ENCODE measurements at places on chromosomes 5 and 9.
A peak's percentile ranks its signal among the peaks of the same experiment; 100 is the strongest.

DNA sequence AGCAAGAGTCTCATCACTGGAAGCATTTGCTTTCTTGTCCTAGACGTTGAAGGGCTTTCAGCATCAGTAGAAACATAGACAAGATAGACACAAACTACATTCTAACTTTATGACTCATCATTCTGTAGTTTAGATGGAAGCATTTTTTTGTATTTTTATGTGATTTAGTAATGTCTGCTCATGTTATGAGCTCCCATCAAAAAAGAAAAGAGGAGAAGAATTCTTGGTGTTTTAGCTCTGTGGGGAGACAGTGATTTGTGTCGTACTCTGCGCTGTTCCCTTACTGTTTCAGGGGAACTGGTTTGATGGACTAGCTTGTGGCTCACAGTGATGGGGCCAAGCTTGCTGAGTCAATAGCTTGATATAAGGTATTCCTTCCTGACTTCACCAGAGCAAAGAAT is 159.2 kb upstream of the WWC1 start:
- no peak for DNase-seq

- no peak for DNase-seq
Observed at GRCh38 chr5:9388941-9389674, 156.8 kb downstream of the SEMA5A start.

- no peak for DNase-seq
Observed at GRCh38 chr9:79390781-79391770, 180.7 kb upstream of the TLE4 start.

- no peak for DNase-seq
Observed at GRCh38 chr5:133612249-133612860, at the start of gene FSTL4. Gene FSTL4 (minus strand): TSS chr5:133612541.

DNA sequence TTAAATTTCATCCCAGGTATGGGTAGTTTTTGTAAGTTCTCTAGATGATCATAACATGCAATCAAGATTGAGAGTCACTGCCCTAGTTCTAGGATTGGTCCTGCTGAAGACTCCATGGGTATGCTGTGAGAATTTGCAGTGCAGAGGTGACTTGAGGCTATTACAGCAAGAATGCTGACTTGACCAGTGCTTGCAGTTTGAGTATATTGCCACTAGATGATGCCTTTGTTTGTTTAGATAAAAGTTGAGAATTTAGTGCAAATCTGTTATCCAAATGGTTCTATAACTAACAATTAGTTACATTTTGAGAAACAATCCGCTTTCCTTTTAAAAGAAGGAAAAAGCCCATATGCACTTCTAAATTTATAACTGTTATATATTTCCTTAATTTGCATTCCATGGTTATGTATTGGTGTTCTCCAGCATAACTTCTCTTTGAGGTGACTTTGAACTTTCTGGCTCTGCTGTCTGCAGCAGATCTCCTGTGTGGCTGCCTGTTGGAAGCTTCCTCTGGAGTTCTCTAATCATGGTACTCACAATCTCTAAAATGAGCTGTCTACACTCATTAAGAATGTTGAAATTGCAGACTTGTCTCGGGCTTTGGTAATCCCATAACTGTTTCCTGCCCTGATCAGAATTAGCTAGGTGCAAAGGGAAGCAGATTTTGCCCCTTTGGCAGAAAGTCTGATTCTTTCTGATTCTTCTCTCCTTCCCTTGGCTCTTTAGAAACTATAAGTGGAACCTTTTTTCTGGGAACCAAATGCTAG is 24.9 kb downstream of the MELK start:
- DNase-seq = no peak

DNA sequence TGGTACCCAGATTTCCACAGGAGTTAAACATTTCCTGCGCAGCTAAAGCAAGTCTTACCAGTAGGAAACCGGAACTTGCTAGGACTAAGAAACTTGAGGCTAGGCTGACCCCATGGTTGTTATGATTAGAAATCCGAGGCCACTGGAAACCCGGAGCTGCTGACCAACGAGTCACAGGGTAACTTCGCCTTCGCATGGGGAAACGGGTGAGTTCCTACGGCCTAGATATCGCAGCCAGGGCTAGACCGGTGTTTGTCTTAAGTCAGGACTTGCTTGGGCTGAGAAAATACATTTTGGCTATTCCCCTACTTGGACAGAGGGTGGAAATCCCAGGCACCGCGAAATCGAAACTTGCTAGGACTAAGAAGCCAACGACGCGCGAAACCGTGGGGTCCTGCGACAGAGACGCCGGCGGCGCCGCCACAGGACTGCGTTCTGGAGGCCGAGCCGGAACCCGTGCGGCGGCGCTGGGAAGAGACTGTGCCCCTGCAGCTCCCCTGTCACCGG is 1.6 kb upstream of the ANXA2R start:
- no peak for DNase-seq

DNA sequence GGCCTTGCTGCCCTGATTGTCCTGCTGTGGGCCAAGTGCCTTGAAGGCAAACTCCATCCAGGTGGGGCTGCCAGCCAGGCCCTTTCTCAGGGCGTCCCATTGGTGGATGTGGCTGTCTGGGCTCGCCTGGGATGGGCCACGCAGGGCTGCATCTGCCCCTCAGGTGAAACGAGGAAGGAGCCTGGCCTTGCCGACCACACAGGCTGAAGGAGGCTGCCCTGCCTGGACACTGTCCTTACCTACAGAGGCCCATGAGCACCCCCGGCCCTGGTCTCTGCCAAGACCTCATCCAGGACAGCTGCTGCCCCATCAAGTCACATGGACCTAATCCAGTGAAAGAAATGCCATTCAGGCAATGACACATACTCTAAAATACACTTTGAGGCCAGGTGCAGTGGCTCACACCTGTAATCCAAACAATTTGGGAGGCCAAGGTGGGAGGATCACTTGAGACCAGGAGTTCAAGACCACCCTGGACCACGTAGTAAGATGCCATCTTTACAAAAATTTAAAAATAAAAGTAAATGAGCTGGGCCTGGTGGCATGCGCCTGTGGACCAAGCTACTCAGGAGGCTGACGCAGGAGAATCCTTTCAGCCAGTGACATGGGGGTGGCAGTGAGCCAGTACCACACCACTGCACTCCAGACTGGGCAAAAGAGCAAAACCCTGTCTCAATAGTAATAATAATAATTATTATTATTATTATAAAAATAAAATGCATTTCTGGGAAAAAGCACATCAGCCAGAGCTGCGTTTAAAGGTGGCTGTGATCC is 33.9 kb downstream of the PNPLA7 start:
- DNase-seq = no peak

DNA sequence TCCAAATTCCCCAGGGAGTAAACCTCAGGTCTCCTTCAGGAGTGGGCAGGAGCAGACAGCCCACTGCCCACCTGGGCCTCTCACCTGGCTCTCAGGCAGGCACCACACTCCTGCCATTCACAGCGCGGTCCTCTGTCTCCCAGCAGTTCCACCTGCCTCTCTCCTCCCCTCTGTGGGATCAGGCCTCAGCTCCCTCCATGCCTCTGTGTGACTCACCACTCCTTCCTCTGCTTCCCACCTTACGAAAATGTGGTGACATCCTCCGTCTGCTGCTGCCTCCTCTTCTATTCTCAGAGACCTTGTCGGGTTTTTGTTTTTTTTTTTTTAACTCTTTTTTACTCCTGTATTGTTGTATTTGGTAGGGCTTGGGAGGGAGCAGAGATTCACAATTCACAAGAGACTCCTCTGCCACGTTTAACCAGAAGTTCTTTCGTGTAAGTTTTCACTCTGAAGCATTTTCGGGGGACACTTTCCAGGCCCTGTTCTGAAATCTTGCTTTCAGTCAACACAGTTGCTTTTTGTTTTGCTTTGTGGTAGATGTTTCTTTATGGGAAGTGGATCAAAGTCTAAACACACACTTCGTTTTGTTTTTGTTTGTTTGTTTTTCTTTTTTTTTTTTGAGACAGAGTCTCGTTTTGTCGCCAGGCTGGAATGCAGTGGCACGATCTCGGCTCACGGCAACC is 21.1 kb upstream of the CDKN2AIPNL start:
- DNase-seq = no peak

DNA sequence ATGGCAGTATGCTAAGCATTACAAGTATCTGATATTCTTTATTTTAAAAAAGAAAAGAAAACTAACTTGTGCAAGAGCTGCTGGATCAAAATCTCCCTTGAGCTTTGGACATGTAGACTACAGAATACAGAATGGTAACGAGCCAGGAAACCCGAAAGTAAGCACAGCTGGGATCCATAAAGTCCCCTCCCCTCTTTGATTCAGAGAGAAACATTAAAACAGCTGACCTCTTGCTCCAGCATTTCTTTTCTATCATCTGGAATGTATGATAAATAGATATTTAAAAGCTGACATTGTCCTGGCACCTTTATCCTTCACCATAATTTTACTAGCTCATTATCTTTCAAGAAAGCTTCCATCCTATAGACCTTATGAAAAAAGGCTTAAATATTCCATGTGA is 28.2 kb upstream of the LPAR1 start:
- no peak for DNase-seq

GRCh38 chr9:133752739-133753446 is 14.7 kb upstream of the SARDH start:
- DNase-seq = no peak

DNA sequence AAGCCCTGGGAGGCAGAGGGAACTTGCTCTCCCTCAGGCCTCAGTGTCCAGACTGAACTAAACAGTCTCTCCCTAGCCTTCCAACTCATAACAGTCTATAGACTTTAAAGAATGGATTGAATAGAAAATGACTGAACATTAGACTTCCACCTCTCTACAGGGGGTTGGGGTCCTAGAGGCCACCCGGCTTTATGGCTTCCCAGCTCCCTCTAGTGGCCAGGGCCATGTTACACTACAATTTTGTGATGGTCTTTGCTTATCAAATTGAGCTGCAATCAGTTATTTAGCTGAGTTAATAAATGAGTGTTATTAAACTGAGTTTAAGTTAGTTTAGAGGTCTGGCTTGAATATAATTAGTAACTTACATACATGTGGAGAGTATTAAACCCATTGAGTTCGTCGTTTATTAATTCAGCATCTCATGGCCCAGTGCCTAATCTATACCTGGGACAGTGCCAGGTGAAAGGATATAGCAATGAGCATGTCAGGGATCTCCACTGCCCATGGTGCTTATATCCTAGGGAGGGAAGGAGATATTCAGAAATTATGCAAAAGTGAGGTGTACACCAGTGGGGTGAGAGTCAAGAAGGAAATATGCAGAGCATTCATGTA is 105.2 kb downstream of the SH3TC2 start:
- peak; percentile 37 for DNase-seq

DNA sequence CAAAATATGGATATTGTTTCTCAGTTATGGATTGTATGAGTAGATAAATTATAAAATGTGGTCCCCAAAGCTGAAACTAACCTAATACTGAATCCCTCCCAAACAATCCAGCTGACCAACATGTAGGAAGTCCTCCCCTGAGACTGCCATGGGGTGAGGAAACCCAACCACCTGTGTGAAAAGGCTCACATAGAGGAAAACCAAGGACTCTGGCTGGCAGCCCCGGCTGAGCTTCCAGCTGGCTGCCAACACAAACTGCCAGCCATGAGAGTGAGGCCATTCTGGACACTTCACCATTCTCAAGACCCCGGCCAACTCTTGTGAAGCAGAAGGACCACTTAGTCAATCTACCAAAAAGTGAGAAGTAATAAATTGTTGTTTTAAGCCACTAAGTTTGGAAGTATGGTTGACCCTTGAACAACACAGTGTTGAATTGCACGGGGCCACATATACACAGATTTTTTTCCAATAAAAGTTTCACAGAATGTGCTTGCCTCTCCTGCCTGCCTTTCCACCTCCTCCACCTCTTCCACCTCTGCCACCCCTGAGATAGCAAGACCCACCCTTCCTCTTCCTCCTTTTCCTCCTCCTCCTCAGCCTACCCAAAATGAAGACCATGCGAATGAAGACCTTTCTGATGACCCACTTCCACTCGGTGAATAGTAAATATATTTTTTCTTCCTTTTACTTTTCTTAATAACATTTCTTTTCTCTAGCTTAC is 15.3 kb upstream of the NRG2 start:
- no peak for DNase-seq

DNA sequence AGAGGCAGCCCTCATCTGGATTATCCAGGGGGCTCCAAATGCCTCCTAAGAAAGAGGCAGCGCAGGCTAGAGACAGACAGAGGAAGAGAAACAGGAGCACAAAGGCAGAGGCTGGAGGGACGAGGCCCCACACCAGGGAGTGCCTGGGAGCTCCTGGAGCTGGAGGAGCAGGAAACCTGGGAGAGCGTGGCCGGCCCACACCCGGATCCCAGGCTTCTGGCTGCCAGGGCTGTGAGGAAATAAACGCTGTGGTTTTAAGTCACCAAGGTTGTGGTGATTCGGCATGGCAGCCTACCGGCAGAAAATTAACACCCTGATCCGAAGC is 165.5 kb downstream of the OLFM1 start:
- DNase-seq = no peak

DNA sequence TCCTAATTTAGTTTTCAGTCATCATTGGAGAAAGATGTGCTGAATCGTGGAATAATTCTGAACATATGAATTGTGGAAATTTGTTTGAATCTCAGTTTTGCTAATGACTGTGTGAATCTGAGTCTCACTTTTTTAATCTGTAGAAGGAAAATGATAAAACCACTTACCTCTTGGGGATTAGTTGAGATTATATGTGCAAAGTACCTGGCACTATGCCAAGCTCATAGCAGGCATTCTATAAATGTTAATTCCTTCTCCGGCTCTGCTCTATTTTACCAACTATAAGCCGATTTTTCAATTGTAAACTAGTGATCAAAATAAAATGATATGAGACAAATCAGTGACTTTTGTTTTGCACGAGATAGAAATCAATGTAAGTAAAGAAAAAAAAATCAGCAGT is 290.8 kb downstream of the TRPM3 start:
- no peak for DNase-seq

GRCh38 chr9:15333376-15333881 is 26.4 kb upstream of the TTC39B start:
- DNase-seq = no peak

DNA sequence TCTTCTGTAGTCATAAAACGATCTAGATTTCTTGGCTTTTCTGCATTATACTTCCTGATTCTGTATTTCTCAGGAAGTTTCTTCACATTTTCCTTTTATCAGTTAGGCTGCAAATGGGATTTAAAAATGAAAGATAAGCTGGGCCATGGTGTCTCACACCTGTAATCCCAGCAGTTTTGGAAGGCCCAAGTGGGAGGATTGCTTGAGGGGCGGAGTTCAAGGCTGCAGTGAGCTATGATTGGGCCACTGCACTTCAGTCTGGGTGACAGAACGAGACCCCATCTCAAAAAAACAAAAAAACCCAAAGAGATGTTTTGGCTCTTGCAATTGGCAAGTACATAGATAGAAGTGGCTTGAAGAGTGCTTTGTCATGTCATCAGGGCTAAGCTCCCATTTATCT is 26.2 kb upstream of the APC start:
- DNase-seq = no peak

DNA sequence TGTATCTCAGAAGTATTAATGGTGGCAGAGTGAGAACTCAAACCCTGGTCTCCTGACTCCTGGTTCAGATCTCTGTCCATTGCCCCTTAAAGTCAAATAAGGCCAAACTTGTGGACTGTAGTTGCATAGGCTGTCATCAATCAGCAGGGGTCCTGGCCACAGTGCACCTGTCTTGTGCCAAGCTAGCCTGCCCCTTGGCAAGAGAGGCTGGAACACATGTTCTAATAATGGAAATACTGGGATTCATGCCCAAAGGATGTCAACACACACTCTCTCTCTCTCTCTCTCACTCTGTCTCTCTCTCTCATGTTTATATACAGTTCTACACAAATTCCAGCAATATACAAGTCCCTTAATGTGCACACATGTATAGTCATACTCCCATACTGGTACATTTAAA is 44.3 kb downstream of the GLRA1 start:
- DNase-seq = no peak

All from T-helper 2 cell (primary cell).